ENCODE measurements at places on chromosomes 4 and X.

DNA sequence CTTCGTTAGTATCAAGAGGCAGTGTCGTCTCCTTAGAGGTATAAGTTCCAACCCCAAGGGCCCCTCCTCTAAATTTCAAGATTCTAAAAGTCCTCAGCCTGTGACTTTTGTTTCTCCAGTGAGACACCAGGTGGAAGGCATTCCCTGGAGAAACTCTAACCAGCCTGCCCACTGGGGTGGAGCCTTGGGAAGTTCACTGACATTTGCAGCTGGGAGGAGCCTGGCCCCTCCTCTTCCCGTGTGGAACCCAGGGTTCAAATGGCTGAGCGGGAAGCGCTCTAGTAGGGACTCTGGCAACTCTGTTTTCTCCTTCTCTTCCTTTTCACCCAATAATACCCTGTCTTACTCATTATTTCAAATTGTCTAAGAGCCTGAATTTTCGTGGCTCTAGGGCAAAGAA lies 325.0 kb downstream of the TLL1 start:
- DNase-seq = no peak

DNA sequence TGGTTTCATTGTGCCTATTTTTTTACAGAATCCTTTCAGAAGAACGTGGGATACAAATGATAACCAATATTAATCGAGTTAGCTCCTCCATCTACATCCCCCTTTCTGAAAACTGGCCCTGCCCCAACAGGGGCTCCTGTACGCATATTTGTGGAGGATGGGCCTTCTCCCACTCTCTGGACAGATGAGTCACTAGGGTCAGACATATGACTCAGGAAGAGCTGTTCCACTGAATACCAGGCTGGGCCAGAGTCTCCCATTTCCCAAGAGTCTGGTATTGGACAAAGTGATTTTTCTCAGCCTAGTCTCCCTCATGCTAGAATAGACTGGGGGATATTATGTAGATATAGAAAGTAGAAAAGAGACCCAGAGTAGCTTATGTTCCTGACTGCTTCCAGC lies 142.4 kb downstream of the TSPAN5 start:
- peak; percentile 58 for DNase-seq

GRCh38 chr4:26122690-26123089 lies 198.1 kb upstream of the RBPJ start:
- DNase-seq = no peak

DNA sequence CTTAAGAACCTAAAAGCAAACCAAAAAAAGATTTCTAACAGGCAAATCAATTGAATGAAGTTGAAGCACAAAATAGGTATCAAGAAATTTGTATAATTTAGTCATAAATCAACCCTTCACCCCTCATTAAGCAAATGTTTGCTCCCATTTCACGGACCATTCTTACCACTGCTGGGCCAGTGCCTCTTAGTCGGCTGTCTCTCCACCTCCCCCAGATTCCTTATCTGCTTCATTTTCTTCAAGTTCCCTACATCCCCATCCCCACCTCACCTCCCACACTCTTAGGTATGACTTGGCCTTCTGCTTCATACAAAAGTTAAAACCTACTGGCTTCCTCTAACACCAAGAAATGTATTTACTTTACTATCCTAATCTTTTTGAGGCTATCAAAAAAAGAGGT lies 11.8 kb downstream of the AASDH start:
- DNase-seq = no peak

GRCh38 chr4:52106191-52106590 lies 55.1 kb downstream of the SPATA18 start:
- no peak for DNase-seq

DNA sequence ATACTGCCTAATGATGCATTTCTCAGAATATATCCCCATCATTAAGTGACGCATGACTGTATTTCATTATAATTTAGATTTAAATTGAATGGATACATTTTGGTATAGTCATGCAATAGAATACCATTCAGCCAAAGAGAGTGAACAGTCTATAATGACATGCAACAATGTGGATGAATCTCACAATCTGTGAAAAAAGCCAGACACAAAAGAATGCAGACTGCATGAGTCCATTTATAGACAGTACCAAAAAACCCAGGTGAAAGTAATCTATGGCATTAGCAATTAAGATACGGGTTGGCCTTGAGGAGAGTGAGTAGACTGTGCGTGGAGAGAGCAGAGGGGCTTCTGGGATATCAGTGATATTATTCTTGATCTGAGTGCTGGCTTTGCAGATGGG lies 239.7 kb upstream of the PGRMC2 start:
- DNase-seq = no peak

DNA sequence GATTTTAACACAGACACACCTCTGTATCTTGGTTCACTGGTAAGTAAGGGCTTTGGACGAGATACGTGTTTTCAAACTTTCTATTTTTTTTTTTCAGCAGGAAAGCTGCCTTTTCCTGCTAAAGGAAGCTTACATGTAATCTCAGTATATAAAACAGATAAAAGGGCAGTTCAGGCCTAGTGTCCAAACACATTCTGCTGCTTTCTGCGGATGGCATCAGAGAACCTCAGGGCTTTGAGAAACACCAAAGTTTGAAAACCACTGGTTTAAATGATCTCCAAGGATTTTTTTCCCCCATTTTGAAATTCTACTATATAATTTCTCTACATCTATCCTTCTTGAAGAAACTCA lies 76.0 kb downstream of the ZAR1 start:
- DNase-seq = no peak

GRCh38 chr4:80072228-80072743 lies 743 bp downstream of the ANTXR2 start:
- DNase-seq = no peak

DNA sequence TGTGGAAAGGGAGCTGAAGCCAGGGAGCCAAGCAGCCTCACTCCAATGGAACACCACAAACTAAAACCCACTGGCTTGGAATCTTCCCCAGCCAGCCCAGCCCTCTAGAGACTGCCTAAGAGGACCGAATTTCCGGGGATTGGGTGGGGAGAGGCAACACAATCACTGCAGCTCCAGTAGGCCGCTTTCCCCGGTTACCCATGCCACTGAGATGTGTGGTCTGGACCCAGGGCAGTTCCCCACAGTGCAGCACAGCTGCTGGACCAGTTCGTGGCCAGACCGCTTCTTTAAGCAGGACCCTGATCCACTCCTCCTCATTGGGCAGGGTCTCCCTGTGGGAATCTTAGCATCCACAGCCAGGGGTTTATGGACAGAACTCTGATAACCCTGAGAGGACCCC lies 91.9 kb upstream of the PAGE3 start:
- DNase-seq = no peak

- no peak for DNase-seq
Observed at GRCh38 chr4:8319061-8319460, 49.5 kb downstream of the HTRA3 start.

GRCh38 chr4:59920416-59920815 lies 1279.7 kb upstream of the ADGRL3 start:
- DNase-seq = no peak

DNA sequence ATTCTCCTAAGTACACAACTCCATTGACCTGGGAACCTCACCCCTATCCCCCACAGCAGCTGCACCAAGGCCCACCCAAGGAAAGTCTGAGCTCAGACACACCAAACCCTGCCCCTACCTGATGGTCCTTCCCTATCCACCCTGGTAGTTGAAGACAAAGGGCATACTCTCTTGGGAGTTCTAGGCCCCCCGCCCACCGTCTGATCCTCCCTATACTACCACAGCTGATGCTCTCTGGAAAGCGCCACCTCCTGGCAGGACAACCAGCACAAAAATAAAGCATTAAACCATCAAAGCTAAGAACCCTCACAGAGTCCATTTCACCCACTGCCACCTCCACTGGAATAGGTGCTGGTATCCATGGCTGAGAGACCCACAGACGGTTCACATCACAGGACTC lies 83.6 kb downstream of the ANAPC10 start:
- no peak for DNase-seq

GRCh38 chr4:22764183-22764582 lies 71.4 kb downstream of the GBA3 start:
- no peak for DNase-seq

DNA sequence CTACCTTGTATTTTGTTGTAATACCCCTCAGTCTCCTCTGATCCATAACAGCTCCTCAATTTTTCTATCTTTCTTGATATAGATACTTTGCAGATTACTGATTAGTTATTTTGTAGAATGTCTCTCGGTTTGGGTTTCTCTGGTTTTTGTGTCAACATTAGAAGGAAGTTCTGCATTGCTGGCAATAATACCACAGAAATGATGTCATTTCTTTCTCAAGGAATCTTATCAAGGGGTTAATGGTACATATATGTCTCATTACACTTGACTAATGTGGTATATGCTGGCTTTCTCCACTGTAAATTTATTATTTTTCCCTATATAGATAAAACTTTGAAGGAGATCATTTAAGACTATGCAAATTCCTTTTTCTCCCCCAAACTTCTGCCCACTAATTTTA lies 183.6 kb upstream of the DKK2 start:
- no peak for DNase-seq

DNA sequence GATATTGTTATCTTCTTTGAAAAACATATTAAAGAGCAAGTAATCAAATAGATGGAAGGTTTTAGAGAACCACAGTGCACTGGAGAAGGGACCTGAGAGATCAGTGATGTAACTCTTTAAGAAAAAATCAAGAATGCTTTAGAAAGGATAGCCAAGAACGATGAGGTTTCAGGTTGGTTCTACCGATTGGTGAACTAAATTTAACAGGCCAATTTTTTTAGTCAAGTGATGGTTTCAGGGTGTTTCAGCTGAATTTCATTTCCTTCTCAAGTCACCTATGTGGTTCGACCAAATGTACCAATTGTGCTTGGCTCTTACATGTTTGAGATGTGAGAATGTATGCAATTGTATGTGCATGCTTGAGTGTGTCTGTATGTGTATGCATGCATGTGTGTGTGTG lies 26.5 kb downstream of the HS3ST1 start:
- no peak for DNase-seq

GRCh38 chr4:132651196-132651595 lies 497.9 kb upstream of the PCDH10 start:
- no peak for DNase-seq

GRCh38 chr4:62320612-62321011 lies 1120.5 kb downstream of the ADGRL3 start:
- no peak for DNase-seq

GRCh38 chr4:6339818-6340445 lies 70.3 kb downstream of the WFS1 start:
- DNase-seq = no peak

DNA sequence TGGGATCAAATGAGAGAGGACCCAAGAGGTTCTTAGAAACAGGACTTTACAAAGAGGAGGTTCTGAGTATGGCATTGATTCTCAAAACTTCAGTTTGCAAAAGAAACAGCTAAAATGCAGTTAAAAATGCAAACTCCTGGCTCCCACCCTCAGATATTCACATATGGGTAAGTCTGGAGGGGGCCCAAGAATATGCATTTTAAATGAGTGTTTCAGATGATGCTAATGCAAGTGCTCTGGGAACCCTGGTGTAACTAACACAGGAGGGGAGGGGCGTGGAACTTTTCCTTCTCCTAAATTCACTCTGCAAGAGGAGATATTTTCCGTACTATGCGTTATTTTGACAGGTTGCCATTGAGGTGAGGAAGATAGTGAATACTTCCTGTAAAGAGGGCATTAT lies 168.2 kb downstream of the TENM3 start:
- no peak for DNase-seq

DNA sequence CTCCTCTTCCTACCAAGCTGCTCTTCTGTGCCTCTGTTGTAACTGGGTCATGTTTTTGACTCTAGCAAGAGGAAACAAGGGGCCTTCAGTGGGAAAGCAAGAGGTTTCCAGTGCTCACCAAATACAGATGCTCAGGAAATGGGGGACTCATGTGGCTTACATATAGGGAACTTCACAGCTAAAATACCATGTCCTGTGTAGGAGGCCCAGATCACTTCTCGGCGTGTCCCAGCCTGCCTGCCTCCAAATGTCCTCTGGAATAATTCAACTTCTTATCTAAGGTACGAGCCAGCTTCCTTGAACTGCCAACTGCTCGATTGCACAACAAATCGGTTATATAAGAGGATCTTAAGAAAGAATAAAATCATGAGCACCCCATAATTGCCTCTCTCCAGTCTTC lies 161.3 kb downstream of the KIT start:
- DNase-seq = no peak

DNA sequence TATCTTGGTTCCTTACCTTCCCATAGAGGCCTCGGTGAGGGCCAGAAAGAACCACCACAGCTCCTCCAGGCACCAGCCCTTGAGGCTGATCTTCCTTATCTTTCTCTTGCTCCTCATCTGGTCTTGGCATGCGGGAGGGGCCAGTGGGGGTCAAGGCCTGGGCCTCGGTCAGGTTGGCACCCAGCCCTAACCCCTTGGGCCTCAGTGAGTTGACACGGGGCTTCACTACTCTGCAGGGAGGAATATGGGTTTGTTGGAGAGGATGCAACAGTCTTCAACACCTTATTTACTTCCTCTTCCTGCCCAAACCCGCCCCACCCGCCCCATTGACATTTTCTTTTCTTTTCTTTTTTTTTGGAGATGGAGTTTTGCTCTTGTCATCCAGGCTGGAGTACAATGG lies 6.0 kb downstream of the GPKOW start:
- DNase-seq = no peak

DNA sequence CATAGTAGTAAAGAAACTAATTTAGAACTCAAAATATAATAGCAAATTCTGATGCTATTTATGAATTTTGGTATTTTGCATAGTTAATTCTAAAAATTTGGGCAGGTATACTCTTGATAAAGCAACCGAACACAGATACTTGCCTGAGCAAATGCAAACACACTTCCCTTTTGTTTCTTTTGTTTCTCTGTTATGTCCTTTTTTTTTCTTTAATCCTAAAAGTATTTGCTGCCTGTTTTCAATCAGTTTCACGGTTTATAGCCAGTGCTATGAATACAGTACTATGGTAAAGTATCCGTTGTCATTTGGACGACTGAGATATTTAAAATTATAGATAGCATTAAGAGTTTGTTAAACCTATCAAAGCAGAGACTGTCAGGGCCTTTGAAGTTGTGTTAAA lies 84.3 kb upstream of the HPRT1 start:
- DNase-seq = no peak

- DNase-seq = no peak
Observed at GRCh38 chr4:181690498-181690897, 552.7 kb upstream of the TENM3 start.

DNA sequence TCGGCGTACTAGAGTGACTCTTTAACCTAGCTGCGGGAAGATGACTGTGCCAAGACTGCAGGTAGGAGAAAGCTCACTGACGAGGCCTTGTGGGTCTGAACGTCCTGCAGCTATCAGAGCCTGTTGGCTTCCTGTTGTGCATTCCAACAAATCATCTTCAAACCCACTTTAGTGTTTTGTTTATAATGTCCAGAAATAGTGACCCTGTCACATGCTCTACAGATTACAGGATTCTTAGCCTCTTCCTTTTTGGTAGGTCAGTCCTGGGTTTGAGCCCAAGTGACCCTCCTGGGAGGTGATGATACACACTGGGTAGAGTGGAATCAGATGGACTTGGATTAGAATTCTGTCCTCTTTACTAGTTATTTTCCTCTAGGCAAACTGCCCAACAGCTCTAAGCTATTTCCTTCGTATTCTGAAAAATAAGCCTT lies 33.2 kb downstream of the HTT start:
- no peak for DNase-seq
